ENCODE measurements at places on chromosomes 11 and 22.

- peak; percentile 22 for DNase-seq
These were observed 1.4 kb downstream of the CDKN1C start for GRCh38 chr11:2883979-2884815.

DNA sequence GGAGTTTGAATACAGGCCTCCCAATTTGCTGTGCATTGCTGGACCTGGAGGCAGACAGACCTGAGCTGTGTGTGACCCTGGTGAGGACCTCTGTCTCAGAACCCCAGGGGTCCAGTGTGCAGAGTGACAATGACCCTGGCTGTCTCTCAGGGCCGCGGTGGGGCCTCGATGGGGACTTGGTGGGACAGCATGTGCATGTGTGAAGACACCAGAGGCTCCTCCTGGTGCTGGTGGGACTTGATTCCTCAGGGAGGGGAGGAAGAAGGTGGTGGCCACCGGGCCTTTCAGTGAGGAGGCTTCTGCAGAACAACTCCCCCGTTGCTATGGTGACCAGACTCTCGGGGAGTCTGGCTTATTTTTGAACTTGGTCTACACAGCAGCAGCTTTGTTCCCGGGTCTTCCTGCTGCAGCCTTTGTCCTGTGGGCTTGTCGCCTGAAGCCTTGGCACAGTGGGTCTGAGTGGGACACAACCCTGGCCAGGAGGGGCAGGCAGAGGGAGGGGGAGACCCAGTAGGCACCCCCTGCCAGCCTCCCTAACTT, 35.3 kb downstream of the MCM5 start:
- DNase-seq = no peak

DNA sequence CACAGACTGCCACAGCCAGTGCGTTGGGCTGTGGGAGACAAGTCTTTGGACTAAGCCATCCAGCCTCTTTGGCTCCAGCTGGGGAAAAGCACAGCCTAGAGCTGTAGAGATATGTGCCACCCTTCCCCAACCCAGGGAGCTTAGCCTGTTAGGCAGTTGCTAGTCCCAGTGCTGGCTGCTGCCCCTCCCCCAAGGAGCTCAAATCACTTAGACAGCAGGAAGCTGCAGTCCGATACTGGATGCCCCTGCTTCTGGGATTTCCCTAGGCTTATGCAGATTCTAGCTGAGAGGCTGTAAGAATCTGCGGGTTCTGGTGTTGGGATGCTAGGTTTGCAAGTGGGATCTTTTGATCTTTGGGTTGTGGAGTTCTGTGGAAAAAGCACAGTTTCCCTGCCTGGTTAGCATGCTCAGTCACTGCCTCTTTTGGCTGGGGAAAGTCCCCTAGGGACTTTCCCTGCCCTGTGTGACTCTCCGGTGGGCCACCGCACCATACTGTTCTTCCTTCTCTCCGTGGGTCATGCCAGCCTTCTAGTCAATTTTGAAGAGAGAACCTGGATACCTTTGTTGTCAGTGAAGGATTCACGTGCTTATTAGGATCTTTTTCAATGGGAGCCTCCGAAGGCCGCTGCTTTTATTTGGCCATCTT, 792.0 kb downstream of the KCNA4 start:
- DNase-seq = peak; percentile 14

DNA sequence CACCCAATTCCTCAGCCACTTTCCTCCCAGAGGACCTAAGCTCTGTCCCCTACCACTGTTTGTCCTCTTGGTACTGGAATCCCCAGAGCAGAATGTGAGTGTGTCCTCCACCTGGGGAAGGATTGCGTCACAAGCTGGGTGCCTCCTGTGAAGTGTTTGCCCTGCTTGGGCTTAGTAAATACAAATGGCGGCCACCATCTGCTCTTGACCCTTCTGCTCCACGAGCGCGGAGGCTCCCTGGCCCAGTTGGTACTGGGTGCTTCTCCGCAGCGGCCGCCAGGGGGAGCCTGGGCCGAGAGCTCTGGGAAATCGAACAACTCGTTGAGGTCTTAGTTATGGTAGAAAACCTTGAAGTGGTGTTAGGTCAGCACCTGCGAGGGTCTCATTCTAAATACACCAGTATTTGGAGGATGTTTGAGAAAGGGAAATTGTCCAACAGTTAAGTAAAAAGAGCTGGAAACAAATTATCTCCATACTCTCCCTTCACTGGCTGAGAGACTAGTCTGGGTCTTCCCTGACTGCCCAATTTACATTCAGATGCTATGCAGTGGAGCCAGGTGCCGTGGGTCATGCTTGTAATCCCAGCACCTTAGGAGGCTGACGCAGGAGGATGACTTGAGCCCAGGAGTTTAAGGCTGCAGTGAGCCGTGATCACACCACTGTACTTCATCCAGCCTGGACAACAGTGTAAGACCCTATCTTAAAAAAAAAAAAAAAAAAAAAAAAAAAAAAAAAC, 74.6 kb upstream of the TEAD1 start:
- DNase-seq = no peak

DNA sequence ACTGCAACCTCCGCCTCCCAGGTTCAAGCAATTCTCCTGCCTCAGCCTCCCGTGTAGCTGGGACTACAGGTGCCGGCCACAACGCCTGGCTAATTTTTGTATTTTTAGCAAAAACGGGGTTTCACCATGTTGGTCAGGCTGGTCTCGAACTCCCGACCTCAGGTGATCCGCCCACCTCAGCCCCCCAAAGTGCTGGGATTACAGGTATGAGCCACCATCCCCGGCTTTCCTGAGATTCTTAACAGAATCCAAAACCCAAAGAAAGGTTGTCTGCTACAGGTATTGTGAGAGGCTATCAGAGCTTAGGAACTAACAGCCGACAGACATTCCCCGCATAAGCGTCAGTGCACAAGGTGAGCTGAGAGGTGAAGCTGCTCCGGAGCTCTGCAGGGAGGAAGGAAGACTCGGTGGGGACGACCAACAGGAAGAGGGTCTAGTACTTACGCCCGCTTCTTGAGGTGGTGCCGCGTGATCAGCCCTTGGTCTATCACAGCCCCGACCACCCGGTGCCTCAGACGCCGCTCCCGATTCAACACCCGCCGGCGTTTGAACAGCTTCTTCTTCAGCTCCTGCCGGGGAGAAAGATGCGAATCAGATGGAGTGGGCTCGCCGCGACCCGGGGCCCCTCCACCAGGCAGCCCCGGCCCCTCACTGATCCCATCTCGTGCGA, 470 bp downstream of the C11orf98 start:
- DNase-seq = peak; percentile 48

DNA sequence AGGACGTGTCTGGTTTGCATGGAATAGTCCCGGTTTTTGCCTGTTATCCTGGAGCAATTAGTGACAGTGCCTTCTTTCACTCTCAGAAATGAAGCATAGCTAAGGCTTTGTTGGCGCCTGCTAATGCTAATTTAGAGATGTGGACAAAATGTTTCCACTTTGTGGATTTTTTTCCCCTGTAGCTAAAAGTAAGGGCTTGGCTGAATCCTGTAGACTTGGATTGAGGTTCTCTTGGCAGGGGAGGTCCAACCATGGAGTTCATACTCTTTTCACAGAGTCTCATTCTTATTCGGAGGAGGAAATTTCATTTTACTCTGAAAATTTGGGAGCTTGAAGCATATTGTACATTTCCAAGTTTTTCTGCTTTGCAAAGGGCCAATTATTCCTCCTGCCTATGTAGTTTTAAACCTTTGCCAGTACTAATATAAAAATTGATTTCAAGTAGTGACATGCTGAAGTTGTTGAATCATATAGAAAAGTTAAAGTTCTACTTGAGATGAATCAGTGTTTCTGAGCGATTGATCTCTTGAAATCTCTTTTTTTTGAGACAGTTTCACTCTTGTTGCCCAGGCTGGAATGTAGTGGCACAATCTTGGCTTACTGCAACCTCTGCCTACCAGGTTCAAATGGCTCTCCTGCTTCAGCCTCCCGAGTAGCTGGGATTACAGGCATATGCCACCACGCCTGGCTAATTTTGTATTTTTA, 20.0 kb downstream of the PPFIA1 start:
- no peak for DNase-seq

DNA sequence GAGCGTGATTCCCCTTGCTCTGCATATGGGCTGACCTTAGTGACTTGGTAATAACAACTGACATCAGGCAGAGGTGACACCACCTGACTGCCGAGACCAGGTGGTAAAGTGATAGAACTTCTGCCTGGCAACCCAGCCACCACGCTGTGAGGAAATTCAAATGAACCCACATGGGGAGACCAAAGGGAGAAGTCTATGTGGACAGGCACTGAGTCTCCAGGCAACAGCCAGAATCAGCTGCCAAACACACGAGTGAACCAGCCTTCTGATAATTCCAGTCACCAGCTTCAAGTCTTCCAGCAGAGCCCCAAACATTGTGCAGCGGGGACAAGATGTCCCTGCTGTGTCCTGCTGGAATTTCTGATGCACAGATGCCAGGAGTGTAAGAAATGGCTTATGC, 29.7 kb downstream of the SPATA19 start:
- DNase-seq = no peak

GRCh38 chr11:117544130-117544800, 216.6 kb downstream of the CEP164 start:
- no peak for DNase-seq

- no peak for DNase-seq
These were observed 60.0 kb downstream of the SLC22A12 start for GRCh38 chr11:64650923-64651523.

- DNase-seq = no peak
These were observed 15.9 kb downstream of the KLHL22 start for GRCh38 chr22:20479612-20480196.

DNA sequence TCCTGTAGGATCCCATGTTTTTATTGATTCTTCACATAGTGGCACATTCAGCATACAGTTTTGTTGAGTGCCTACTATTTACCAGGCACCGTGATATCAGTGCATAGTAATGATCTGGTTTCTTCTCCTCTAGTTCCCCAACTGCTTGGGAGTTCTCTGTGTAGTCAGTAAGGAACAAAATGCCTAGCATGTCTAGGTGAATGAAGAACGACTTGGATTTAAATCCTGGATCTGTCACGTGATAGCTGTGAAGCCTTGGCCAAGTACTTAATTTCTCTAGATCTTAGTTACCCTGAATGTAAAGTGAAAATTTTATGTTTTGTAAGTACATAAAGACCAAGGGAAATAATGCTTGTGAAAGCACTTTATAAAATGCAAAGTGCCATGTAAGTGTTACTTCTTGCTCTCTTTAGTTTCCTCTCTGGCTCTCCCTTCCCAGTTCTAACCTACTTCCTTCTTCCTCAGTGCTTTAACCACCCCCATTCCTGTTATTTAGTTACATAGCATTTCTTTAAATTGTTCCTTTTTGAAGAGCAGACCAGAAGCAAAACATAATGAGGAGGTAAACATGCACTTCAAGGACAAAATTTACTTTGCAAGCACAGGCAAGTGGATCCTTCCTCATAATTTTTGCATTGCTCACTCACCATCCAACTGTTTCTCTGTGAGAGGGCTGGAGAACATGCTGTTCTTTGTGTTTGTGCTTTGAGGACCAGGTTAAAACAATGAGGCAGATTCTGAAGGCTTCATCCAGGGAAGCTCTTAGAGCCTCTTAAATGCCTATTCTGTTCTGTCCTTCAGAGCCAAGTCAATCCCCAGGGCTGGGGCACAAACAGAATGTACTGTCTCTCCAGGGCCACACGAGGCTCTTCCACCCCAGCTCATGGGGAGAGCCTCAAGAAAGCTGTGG, 353.9 kb upstream of the TENM4 start:
- no peak for DNase-seq

DNA sequence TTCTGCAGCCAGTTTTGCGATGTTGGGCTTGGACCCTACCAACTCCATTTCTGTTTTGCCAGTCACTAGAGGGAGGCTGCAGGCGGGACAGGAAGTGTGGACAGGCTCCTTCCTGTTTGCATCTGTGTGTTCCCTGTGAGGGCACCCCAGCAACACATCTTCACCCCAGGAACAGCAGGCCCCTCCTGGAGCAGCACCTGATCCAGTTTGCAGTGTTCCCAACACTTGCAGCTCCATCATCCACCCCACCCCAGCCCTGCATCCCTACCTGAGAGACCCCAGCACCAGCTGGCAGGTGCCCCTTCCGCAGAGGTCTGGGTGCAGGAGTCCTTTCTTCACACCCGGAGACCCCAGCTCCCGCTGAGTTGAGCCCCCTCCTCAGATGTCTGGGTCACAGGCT, 7.4 kb upstream of the VSIG10L2 start:
- DNase-seq = no peak

GRCh38 chr11:106706355-106706754, 311.9 kb downstream of the GUCY1A2 start:
- DNase-seq = peak; percentile 85

- no peak for DNase-seq
These were observed 18.8 kb downstream of the SAMM50 start for GRCh38 chr22:43974028-43974545.

DNA sequence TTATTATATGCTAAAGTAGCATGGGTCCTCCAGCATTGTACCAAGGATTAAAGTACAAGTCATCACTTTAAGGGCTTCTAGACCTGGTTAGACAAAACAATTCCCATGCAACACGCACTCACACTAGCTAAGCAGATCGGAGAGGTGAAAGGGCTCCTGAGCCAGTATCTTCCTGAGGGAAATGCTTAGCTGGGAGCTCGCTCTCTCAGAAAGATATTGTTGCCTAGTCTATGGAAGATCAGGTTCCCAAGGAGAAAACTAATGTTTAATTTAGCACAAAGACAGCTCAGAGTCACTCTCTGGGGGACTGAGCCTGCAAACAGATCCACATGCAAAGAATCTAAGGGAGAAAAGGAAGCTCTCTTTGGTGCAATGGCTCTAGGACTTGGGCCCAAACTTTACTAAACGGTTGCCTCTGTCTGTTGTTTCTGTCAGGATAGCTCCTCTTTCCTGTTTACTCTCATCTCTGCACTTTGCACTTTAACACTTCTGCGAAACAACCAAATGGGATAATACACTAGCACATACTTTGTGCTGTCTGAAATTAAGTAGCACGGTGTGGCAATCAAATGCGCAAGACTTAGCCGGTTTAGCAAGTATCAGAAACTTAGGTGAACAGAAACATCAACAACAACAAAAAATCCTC, 10.7 kb downstream of the MAML2 start:
- DNase-seq = no peak

- DNase-seq = no peak
These were observed 12.9 kb downstream of the STARD10 start for GRCh38 chr11:72781063-72781312.

GRCh38 chr11:94068764-94069163, 47.6 kb downstream of the HEPHL1 start:
- no peak for DNase-seq

DNA sequence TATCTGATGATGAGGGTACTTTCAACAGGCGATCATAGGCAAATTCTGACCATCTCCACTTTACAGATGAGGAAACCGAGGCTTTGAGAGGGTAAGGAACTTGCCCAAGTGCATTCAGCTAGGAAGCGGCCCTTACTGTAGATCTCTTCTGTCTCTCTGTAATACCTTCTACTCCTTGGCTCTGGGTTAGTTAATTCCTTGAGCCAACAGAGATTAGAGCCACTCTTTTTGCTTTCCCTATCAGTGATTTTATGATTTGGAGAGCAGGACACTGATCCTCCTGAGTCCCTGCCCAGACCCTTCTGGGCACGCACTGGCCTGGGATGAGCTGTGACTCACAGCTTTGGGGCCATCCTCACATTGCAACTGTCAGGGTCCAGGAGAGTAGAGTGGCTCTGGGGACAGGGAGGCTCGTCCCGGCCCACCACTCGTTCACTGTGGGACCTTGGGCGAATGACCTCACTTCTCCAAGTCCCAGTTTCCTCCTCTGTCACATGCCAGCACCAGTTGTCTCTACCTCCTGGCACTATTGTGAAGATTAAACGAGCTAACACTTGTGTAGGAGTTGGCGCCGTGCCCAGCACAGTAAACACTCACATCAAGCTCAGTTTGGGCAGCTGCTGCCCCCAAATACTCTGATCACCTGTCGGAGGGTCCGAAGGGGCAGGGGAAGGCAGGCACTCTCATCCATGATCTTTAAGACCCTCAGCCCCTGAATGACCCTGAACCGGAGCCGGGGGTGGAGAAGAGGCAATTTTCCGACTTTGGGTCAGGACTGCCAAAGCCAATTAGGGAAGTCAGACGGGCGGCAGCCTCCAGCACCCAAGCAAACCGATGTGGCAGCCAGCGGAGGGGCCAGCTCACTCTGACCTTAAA, 235.0 kb downstream of the MIAT start:
- DNase-seq = no peak
